ENCODE measurements at places on chromosomes 2 and 18.

DNA sequence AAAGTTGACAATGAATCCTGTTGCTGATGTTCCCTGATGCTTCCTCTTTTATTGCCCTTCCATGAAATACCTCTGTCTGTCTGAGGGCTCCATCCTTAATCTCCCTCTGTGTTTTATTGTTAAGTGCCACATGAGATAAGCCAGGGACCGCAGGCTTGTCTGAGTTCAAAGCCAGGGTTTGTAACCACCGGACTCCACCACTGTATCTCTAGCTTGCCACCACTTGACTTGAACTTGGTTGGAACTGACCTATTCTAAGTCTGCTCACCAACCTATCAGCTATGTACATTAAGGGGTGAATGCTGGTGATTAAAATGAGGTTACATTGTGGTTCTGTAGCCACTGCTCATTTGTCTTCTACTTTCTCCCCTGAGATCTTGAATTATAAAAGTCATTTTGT, 328.5 kb upstream of the ZEB2 start:
- H3K27me3 ChIP-seq, result no peaks in the 10 kb centered on the region
- H3K36me3 ChIP-seq, result no peaks in the 10 kb centered on the region
- DNase-seq, result no peak
- no peak overlapping the region for H3K27ac ChIP-seq
- H3K4me3 ChIP-seq, result no peak overlapping the region

GRCh38 chr2:64202206-64202845, 58.1 kb upstream of the PELI1 start:
- peaks cover 33% of the 10 kb centered on the region for H3K4me1 ChIP-seq
- no peak overlapping the region for H3K4me3 ChIP-seq
- peak overlapping the region; percentile 88 for H3K27ac ChIP-seq
- no peaks in the 10 kb centered on the region for H3K36me3 ChIP-seq

DNA sequence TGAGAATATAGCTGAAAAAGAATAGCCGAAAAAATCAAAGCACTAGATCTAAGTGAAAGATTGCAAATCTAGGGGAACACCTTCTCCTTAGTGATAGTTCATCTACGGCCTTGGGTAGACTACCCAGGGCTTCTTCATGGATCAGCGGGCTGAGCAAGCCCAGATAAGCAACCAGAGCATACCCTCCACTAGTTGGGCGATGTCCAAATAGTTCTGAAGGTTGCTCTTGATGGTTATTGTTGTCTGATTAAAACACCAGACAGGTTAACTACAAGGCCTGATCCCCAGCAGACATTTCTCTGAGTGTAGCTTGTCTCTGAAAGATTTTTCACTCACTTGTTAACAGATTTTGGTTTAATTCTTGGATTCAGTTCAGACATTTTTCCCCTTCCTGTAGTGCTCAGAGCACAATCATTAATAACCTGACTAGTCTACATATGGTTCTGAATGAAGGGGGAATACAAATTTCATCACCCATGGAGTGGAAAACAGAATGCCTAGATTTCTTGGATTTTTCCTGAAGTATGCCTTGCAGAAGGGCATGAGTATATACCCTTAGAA, 99.6 kb downstream of the BABAM2 start:
- H3K27ac ChIP-seq, result no peak overlapping the region
- no peak for DNase-seq
- no peaks in the 10 kb centered on the region for H3K36me3 ChIP-seq
- H3K4me1 ChIP-seq, result peaks cover 2% of the 10 kb centered on the region

DNA sequence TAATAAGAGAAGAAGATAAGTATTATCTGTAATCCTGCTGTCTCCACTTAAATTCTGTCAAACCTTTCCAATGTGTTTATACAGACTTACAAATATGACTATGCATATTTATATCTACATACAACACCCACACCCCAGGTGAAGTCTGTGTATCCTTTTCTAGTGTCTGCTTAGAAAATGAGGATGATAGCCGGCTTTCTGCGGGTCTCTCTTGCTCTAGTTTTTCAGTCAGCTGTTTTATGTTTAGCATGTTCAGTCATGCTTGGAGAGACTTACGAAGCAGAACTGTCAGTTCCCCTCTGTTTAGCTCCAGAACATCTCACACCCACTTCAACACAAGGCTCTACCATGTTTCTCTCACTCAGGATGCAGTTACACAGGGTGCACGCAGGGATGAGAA, 137.3 kb upstream of the NFATC1 start:
- no peaks in the 10 kb centered on the region for H3K4me1 ChIP-seq
- H3K4me3 ChIP-seq, result no peak overlapping the region
- no peak overlapping the region for H3K27ac ChIP-seq
- DNase-seq, result no peak
- no peaks in the 10 kb centered on the region for H3K27me3 ChIP-seq
- peaks cover 23% of the 10 kb centered on the region for H3K36me3 ChIP-seq

DNA sequence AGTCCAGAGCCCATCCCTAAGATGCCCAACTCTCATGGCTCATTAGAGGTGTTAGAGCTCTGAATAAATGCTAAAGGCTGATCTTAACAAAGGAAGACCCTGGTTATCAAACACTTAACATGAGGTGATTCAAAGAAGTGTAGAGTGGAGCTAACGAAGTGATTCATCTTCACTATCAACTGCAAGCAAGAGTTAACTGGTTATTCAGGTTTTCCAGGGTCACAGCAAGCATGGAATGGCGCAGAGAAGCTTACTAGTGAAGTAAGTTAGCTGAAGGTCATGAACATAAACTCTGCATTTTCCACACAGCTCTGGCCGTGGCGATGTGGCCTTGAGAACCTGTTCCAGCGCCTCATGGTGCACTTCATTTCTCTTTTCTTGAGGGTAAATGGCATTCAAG, 17.0 kb downstream of the RND3 start:
- peaks cover 41% of the 10 kb centered on the region for H3K36me3 ChIP-seq
- H3K4me1 ChIP-seq, result peaks cover 49% of the 10 kb centered on the region
- H3K27ac ChIP-seq, result no peak overlapping the region
- no peaks in the 10 kb centered on the region for H3K27me3 ChIP-seq

DNA sequence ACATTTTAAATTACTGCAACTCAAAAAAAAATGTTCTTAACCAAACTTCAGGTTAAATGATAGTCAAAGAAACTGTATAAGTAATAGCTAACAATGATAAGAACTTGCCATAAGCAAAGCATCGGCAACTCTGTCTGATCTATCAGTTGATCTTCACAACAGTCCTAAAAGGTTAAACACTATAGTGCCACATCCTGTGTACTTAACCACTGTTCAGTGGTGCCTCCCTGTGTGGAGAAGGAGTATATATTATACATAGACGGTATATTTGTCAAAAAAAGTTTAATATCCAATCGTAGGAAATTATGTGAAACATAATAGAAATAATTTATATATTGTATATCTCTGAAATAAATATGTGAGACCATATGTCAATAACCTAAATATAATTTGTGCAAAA, 13.0 kb downstream of the DTNA start:
- no peak for DNase-seq
- no peaks in the 10 kb centered on the region for H3K36me3 ChIP-seq
- H3K27me3 ChIP-seq, result no peaks in the 10 kb centered on the region
- no peaks in the 10 kb centered on the region for H3K4me1 ChIP-seq

DNA sequence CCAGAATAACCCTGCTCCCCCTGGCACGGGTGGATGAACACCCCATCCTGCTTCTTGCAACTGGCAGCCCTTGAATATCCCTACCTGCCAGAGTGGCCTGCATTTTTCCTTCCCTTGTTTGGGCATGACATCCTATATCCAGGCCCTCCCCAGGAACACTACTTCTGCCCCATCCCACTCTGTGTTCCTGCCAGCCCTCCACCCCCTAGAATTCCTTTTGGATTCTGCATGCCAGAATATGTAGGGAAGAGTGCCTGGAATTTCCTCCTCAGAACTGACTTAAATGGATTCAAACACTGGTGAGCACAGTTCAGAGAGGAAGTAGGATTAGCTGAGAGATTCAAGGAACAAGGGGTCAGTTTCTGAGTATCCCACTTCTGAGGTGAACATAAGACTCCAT, 123.5 kb upstream of the PELI1 start:
- no peak overlapping the region for H3K27ac ChIP-seq
- H3K4me3 ChIP-seq, result no peak overlapping the region
- H3K27me3 ChIP-seq, result no peaks in the 10 kb centered on the region
- DNase-seq, result no peak
- no peaks in the 10 kb centered on the region for H3K36me3 ChIP-seq
- H3K4me1 ChIP-seq, result peaks cover 8% of the 10 kb centered on the region

DNA sequence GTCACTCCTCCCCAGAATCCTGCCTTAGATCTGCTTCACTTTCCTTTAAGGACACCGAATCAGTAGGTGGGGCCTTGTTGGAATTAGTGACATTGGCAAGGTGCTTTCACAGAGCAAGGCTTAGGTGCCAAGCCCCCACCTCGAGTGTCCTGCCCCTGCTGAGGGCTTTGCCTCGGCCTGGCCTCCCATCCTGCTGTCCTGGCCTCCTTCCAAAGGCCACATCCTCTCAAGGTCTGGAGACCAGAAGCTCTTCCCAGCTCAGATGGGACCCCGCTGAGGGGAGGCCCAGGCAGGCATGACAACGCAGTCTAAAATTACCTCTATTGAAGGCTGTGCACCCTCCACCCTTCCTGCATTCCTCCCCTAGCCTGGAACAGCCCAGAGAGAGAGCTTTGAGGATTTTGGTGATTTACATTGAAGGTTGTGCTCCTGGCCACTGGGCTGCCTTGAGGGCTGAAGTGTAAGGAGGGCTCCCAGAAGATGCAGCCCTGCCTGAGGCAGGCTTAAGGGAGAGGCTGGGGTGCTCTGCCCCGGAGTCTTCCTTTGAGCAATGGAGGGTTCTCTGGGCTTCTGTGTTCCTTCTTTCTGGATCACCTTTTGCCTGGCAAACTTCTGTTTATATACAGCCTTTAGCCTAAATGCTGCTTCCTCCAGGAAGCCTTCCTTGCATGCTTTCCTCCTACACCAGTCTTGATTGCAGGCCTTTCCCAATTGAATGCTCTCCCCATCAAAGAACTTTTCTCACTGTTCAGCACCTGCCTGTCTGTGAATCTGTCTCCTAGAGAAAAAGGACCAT, 154.4 kb downstream of the DDX1 start:
- H3K27me3 ChIP-seq, result no peaks in the 10 kb centered on the region
- H3K4me3 ChIP-seq, result no peak overlapping the region
- peaks cover 35% of the 10 kb centered on the region for H3K4me1 ChIP-seq
- DNase-seq, result no peak

- no peak overlapping the region for H3K27ac ChIP-seq
- H3K4me1 ChIP-seq, result no peaks in the 10 kb centered on the region
- H3K36me3 ChIP-seq, result no peaks in the 10 kb centered on the region
Measured at GRCh38 chr18:10319914-10320600, 134.4 kb upstream of the APCDD1 start.

GRCh38 chr2:144162652-144163051, 357.3 kb downstream of the ZEB2 start:
- no peak for DNase-seq
- H3K4me1 ChIP-seq, result no peaks in the 10 kb centered on the region
- no peak overlapping the region for H3K27ac ChIP-seq
- H3K36me3 ChIP-seq, result no peaks in the 10 kb centered on the region

Data from tibial artery (tissue), 4 donors.